Cerebellum (tissue), 4 donors: ENCODE measurements at places on chromosomes 4 and X. TPM values are rescaled to one million over a fixed set of nuclear protein-coding genes. Genes with fewer than 3 reads are reported as not detected.

Gene SYP
- 85.9 TPM for total RNA-seq

Gene ANXA10
- not detected for total RNA-seq

Gene STBD1
- 1.5 TPM for total RNA-seq

Gene ATP2B3
- total RNA-seq = 5.6 TPM

Gene GABRA4
- total RNA-seq = 1.8 TPM

Gene GLUD2
- total RNA-seq = 5.6 TPM

Gene CT45A3
- not detected for total RNA-seq

Gene MAGEA8
- total RNA-seq = not detected

Gene DUSP21
- total RNA-seq = not detected

Gene PHOX2B
- 0.18 TPM for total RNA-seq

Gene MID1
- total RNA-seq = 35.3 TPM

Gene PCDH18
- total RNA-seq = 42.3 TPM

Gene PGM2
- 20.1 TPM for total RNA-seq
